Activated CD8-positive, alpha-beta memory T cell treated with anti-CD3 and anti-CD28 coated beads for 1 hour (primary cell): ENCODE measurements at places on chromosomes 6 and 20.

DNA sequence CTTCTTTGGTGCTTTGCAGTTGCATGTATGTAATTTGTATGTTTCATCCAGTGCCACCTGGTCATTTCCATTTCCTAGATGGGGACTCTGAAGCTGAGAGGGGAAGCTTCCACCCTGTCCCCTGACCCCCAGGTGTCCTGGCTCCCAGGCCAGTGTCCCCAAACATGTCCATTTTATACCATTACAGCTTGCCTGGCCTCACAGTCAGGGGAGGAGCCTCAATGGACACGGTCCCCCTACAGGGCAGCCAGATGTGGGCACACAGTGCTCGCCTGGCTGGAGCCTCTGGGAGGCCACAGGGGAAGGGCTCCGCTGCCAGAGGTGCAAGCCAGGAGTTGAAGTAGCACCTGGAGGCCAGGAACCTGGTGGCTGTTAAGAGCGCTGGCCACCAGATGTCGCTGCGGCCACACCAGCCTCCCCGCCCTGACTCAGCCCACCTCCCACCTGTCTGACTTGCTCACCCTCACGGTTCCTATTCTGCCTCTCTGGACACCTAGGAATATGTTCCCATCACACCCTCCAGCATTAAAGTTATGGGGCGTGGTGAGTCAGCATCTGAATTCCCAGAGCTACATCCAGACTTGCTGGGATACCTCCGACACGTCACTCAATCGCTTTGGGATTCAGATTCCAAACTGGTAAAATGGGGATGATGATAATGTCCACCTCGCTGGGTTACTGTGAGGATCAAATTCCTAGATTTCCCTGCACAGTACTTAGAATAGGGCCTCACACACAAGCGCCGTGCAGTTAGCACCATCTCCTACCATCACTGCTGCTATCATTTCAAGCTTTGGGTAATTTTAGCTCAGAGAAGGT, 107.4 kb downstream of the SULF2 start:
- DNase-seq, result peak; percentile 9

DNA sequence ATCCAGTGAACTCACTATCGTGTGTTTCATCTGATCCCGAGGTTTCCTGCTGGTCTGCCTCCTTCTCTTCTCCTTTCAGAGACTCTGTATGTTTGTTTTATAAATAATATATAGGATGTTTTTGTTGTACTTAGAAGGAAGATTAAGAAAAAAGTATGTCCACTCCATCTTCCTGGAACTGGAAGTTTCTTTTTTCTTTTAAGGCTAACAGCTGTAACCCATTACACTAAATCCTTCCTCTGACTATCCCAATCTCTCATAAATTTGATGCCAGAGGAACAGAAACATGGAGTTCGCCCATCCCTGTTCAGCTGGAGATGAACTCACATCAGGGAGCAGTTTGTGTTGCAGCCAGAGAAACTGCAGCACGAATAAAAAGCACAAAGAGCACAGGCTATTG, 20.7 kb downstream of the RIPK1 start:
- no peak for DNase-seq

DNA sequence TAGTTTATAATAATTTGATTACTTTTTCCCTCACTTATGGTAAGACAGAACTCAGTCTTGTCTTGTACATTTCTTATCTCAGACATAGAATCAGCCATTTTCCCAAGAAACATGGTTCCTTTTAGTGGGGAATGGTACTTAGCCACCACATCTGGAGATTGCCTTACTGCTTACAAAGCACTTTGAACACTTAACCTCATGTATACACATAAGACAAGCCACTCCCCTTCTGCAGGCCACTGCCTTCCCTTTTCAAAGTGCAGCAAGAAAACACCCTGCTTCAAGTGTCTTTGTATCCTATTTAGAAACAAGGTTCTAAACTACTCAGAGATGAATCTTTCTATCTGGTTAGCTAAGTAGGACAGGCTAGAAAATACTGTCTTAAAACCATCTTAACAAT, 159.2 kb downstream of the UBE3D start:
- DNase-seq, result no peak

GRCh38 chr6:15058200-15059061, 187.4 kb upstream of the JARID2 start:
- no peak for DNase-seq

DNA sequence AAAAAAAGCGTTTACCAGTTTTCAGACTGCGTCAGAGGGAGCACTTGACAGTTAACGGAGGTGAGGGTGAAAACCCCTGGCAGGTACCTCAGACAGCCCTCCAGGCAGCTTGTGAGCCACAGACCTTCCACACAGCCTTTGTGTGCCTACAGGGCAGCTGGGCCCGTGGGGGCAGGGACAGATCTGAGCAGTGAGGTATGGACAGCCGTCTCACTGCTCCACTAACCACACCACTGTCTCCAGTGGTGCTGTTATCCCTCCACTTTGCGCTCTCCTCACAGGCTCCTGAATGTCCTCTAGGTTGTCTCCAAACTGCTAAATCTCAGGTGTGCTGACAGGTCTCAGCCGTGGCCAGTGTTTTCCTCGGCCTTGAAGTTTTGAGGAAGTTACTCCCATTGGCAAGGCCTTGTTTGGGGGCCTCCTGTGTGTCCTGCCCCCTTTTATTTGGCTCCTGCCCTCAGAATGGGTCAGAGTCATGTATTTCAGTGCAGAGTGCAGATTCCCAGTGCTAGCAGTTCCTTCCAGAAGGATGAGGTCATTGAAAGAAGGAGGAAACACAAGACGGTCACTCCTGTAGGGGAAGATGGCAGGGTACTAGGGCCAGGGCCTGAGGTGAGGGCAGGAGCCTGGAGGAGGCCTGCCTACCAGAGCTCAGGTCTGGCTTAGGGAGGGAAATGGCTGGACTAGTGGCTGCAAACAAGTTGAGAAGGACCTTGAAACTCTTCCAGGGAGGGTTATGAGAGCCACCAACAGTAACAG, 11.8 kb downstream of the GFRA4 start:
- no peak for DNase-seq

DNA sequence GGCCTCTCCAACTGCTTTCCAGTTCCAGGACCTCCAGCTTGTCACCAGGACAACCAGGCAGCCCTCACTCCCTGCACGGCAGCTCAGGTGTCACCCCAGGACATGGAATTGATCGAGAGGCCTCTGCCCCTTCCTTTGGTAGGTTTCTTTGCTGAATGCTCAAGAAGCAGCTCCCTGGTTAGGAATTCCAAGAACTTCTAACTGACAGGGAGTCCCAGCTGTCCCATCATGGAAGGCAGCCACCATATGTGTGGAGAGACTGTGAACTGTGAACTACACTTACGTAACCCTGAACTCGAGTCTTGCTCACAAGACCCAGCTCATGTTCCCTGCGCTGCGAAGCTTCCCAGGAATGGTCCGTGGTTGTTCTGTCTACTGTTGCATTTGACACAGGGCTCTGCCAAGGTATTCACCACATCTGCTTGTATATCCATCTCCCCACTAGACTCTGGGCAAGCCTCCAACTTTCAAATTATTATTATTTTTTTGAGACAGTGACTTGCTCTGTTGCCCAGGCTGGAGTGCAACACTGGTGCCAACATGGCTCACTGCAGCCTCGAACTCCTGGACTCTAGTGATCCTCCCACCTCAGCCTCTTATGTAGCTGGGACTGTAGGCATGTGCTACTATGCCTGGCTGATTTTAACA, 35.7 kb downstream of the MGME1 start:
- no peak for DNase-seq

GRCh38 chr20:15945289-15945688, 628.0 kb downstream of the KIF16B start:
- DNase-seq, result no peak

- no peak for DNase-seq
Observed at GRCh38 chr6:46521464-46521971, 30.3 kb upstream of the RCAN2 start.

DNA sequence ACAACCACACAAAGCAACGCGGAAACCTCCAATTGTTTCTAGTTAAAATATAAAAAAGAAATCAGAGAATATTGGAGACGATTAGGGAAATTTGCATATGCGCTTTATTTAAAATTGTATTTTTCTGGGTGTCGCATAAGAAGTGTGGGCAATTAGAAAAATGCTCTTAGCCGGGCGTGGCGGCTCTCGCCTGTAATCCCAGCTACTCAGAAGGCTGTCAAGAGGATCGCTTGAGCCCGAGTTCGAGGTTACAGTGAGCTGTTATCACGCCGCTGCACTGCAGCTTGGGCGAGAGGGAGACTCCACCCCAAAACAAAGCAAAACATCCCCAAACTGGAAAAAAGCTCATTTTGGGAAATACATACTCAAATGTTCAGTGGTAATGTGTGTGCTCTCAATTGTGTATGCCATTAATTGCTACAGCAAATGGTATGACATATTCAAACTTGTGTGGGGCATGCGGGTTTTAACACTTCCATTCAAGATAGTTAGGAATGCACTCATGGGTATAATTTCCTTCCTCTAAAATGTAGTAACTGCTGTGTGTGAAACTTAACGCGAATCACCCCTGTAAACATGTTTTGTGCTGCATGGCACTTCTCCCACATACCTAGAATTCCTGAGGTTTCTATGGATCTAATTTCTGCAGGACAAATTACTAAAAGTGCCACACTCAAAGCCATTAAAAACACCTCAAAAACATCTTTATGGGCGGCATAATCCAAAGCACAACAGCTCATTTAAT, 54.7 kb upstream of the HFE start:
- DNase-seq, result no peak

- DNase-seq, result no peak
Observed at GRCh38 chr6:79612918-79613317, 18.2 kb upstream of the SH3BGRL2 start.

DNA sequence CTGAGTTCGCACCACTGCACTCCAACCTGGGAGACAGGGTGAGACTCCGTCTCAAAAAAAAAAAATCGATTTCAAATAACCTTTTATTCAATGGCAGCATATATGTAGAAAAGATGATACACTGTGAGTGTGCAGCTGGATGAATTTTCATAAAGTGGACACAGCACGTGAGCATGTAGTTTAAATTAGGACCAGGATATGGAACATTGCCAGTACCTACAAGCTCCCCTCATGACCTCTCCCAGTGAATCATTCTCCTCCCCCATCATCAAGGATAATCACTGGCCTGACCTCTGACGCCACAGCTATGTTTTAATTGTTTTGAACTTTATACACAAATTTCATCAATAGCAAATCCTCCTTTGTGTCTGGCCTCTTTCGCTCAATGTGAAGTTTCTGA, 53.8 kb upstream of the HDAC2 start:
- DNase-seq, result no peak

- peak; percentile 55 for DNase-seq
Observed at GRCh38 chr20:51541189-51542032, 1.1 kb downstream of the NFATC2 start.

GRCh38 chr6:106005013-106005412, 81.1 kb upstream of the PRDM1 start:
- no peak for DNase-seq

DNA sequence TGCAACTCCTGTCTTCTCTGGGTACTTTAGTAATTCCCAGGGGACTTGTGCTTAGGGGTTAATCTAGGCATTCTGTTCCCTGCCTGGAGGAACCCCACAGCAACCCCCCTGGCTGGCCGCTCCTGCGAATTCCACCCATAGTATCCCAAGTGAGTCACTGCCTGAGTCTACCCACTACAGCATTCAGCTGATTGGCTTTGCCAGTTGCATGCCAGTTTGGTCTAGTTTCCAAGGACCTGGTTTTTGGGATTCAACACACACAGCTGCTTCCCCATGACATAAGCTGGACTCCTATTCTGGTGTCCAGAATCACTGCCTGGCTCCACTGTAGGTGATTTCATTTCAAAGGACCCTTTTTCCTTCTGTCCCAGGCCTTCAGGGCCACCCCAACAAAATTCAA, 40.3 kb downstream of the PLCG1 start:
- no peak for DNase-seq

- DNase-seq, result no peak
Observed at GRCh38 chr6:2187826-2188225, 57.6 kb downstream of the GMDS start.

- DNase-seq, result no peak
Observed at GRCh38 chr20:33656010-33656782, 5.9 kb upstream of the C20orf144 start.

DNA sequence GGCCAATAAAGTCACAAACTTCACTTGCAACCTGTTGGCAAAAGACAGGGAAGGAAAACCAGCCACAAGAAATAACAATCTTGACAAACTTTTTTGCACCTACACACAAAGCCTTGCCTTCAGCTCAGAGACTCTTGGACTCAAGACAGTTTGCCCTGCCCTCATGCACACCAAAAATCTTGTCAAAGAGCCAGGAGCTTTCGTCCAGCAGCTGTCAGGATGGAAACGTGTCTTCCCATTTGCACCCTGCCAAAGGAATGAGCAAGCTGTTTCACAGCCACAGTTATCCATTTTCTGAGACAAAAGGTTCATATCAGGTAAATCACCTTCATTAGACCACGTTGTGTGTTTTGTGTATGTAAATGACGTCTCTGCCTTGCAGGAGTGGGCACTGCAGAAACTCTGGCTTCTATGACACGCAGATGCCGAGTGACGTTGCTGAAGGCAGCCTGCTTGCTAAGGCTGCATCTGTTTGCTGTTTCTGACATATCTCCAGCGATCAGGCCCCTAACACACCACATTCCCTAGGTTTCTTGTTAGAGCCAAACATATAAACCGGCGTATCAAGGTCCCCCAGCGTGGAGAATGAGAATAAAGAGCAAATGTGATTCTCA, 193.4 kb downstream of the SYNDIG1 start:
- no peak for DNase-seq

DNA sequence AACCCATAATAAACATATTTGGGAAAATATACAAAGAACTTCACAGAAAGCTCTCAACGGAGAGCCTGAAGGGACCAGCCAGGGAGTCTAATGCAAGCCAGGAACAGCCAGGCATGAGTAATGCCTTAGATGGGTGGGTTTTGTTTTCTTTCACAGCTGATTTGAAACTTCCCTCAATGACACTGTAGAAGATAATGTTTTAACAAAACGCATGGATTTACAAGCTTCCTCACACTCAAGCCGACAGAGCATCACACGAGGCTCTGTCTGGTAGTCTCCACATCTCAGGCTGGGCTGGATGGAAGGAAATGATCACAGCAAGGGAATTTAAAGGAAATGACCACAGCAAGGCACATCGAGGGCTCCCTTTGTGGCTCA, 113.9 kb downstream of the GMPR start:
- DNase-seq, result no peak

GRCh38 chr6:36335465-36336207, 1.1 kb downstream of the BNIP5 start:
- no peak for DNase-seq

DNA sequence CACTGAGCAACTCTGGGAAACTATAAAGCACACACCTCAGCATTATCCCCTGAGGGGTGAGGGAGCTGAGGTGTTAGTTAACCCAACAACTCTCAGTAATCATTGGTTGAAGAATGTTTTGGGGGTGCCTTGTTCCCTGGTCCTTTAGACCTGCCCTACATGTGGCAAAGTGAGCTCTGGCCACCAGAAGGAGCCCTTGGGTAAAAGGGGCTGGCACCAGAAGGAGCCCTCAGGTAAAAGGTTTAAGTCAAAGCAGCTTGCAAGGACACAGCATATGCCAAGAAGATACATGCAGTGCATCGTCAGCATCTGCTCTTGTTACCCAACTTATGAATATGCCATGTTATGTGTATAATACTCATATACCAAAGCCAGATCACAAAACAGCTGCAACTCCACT, 1081.7 kb downstream of the KIF16B start:
- no peak for DNase-seq
